Activated T-helper 1 cell treated with anti-CD3 and anti-CD28 coated beads, Interleukin-2, amount 50 U/mL, for 16 hours (primary cell): ENCODE measurements at places on chromosomes 2 and 18.

DNA sequence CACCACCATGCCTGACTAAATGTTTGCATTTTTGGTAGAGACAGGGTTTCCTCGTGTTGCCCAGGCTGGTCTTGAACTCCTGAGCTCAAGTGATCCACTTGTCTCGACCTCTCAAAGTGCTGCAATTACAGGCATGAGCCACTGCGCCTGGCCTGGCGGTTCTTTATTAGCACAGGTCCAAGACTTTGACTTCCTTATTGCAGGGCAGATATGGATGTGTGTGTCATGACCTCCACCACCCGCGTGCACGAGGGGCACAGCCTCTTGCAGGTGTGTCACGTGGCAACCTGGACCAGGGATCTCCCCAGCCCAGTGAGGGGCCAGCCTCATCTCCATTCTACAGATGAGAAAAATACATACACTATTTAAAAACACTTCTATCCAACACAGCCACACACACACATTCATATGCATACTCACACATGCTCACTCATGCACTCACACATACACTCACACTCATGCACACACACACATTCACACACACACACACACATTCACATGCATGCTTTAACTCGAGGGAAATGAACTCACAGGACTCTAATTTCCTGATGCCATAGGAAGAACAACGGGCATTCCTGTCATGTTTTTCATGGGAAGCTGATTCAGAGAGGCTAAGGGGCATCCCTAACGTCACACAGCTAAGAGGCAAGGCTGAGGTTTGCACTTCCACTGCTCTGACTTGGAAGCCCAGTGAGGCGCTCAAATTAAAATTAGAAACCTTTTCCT, 38.8 kb downstream of the RRM2 start:
- no peak for DNase-seq

DNA sequence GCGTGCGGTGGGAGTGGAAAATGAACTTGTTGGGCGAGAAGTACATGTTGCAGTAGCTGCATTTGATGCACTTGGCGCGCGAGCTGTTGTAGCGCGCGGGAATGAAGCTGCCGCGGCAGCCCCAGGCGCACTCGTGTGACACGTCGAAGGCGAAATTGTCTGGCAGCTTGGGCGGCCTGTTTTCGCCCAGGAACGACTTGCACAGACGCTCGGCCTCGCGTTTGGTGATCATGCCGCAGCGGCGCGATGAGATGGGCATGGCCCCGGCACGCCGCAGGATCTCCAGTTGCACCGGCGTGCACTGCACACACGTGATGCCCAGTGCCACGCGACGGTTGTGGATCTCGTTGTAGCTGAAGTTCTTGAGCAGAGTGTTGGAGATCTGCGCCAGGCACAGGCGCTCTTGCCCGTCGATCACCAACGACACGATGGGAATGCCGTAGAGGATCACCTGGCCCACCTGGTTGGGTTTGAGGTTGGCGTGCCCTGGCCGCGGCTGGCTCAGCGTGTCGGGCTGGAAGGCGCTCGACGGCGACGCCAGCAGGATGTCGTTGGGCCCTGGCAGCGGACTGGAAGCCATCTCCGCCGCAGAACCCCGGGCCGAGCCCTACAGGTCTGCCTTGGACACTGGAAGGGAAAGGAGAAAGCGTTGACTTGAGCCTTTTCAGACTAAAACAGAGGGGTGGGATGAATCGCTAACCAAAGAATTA, 2.7 kb downstream of the SKOR2 start:
- DNase-seq: no peak

DNA sequence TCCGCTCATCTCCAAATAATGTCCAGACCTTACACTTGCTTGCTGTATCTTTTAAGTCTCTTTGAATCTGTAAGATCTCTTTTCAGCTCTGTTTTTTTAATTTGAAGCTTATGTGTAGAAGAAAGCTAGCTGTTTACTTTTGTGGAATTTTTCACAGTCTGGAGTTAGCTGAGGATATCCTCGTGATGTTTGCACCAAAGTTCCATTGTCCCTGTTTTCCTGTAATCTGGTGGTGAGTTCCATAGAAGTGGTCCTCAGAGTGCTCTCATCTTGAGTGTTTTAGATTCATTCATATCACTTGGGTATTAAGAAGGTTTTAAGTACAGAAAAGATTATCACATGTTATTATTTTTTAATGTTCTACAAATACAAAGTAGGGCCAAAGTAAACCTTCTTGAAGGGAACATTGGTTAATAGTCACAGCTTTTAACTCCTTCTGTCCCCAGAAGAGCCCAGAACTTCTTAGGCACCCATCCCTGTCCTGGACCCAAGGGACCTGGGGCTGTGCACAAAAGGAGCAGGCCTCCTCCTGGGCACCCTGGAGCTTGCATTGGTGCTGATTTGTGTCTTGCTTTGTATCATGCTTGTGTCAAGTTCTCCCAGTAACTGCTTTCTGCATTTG, 15.0 kb downstream of the MLPH start:
- DNase-seq: no peak

DNA sequence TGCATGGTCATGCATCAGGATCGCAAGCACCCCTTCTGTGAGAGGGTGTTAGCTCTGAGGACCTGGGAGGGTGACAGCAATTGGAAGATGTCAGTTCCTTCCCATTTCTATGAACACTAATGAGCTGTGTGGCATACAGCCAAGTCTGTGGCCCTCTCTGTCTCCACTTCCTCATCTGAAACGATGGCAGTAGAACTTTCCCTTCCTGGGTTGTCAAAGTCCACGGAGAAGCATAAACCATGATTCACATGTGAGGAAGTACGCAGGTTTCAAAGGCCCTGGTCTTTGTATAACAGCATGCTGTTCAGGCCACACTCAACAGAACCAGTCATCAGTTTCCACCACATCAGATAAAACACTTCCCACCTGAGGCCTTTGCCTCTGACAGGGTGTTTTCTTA, 167.4 kb upstream of the RAB6C start:
- DNase-seq: no peak

DNA sequence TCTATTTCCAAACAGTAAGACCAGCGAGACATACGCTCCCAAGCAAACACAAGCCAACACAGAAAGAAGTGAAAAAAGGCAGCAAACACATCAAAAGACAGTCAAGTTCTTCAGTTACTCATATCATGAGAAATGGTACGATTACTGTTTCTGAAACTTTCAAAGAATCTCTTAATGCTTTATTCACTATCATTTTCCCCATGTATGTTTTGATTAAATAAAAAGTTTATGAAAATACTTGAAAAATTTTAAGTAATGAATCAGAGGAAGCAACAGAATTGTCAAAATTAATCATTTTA, 114.9 kb downstream of the HDAC4 start:
- no peak for DNase-seq

DNA sequence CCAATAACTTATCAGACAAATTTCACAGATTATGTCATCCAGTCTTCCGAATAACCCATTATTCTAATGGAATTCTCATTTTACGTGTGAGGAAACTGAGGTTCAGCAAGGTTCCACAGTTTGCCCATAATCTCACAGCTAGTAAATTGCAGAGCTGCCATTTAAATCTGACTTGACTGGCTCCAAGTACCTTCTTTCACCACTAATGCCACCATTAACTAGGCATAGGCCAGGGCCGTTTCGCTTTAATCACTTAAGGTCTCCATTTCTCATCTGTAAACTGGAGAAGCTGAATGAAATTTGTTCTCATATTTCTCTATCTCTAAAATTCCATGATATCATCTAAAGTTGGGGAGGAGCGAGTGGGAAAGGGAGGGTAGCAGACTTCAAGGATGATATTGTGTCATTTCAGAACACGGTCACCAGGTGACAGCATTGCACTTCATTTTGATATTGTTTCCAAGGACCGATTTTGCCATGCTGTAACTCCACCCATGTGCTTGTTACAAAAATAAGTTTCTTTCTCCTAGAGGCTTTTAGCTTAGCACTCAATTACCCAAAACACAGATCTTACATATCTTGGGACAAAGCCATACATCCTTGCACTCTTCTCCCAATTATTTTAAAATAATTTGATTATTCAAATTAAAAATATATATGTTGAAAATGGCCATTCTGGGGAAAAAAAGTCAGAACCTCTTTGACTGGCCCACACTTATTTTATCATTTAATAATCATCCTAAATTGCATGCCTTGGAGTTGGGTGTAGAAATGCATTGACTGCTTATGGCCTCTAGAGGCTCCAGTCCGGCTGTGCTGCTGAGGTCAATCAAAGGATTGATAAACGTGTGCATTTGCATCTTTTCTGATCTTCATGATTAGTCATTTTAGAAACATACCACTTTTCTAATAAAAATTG, 123.8 kb downstream of the AKAIN1 start:
- no peak for DNase-seq

DNA sequence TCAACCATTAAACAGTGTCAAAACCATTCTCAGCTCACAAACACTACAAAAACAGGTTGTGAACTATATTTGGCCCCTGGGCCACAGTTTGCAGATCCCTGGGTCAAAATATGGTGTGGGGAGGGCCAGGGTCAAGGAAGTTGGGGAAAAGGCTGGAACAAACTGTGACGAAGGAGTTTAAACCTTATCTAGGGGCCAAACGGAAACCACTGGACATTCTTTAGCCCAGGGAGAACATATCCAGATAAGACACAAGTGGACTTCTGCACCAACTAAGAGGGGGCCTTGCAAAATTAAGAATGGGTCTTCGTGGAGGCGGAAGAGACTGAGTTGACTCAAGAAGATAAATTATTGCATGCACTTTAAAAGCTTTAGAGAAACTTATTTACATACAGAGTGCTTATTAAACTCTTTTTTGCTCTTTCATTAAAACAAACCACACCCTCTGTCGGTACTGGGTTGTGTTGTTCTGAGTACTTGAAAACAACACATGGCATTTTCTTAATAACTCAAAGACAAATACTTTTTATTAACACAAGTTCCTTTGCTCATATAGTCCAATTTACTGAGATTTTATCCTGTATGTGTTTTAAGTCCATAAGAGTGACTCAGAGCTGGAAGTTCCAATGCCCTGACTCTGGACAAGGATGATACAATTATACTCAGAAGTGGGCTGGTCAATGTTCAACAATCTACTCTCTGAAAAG, 5.3 kb upstream of the ASAP2 start:
- DNase-seq: no peak
